Thoracic aorta (tissue), 2 donors: ENCODE measurements at places on chromosomes 16 and 17. TPM values are rescaled to one million over a fixed set of nuclear protein-coding genes. Genes with fewer than 3 reads are reported as not detected.

GRCh38 chr16:59181821-59182420 lies 447.8 kb upstream of the GOT2 start:
- DNase-seq = no peak

DNA sequence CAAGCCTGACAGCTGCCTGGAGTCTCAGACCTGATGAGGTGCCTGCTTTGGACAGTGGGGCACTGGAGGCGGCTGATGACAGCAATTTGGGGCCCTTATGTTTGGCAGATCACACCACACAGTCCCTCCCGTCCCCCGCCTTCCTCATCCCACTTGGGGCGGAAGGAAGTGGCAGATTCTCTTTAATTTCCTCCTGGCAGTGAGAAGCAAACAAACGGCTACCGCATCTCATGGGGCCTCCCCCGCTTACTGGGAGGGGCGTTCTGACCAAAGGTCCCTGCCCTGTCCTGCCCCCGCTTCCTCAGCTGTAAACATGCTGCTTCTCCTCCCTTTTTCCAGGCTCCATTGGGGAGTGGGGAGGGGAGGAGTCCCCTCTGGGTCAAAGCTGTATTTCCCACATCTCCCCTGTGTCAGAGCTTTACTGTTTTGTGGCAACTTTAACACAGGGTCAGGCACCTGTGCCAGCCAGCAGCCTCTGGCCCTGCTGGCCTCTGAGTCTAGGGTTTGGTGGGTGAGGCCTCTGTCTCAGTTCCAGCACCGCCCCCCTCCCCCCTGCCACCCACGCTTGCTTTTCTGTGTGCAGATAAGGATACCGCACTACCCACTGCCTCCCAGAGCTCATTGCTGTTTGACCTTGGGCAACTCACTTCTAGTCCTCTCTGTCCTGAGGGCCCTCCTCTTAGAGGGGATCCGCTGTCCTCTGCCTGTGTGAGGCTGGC lies 5.4 kb upstream of the NFATC3 start:
- DNase-seq = no peak

DNA sequence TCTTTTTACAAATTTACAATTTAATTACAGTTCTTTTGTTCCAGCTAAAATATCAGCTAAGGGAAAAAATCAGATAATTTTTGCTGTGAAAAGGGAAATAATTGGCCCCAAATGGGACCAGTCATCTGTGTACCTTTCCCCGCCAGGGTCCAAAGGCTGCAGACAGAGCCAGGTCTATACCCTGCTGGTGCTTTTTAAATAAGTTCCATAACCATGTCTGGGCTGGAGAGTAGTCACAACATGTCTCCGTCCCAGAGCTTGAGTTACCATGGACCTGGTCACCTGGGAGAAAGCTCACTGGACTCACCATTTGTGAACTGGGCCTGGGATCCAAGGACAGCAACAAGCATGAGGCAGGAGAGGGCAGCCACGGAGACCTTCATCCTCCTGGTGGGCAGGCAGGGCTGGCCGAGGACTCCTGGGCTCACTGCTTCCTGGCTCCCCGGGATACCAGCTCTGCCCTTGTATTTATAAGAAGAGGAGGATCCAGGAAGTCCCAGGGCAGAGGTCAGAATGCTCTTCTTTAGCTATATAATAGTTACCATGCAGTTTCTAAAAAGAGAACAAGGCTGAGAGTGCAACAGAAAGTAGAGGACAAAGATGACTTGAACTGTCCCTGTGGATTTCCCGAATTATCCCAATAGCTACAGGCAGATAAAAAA lies at the start of gene CCL15:
Gene CCL15 (minus strand): TSS at position 444 of the 662 bp plus-strand sequence. CDS start 61 bp downstream, at position 383.
- DNase-seq = no peak

DNA sequence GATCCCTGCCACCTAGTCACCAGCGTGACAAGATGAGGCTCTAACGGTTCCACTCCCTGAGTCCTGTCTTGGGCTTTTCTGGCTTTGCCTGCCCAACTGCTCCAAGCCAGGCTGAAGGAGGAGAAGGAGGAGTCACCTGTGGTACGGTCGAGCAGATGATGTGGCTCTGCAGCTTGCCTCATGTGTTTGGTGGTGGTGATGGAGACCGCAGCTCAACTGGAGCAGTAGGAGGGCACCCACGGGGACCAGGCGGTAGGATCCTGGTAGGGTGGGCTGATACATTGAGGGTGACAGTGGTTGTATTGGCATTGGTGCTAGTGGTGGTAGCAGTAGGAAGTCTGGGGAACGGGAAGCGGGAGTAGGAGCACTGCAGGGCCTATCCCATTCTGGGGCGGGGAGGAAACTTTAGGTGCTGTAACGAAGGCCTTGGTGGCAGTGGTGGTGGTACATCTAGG lies 202.8 kb upstream of the WSB1 start:
- no peak for DNase-seq

DNA sequence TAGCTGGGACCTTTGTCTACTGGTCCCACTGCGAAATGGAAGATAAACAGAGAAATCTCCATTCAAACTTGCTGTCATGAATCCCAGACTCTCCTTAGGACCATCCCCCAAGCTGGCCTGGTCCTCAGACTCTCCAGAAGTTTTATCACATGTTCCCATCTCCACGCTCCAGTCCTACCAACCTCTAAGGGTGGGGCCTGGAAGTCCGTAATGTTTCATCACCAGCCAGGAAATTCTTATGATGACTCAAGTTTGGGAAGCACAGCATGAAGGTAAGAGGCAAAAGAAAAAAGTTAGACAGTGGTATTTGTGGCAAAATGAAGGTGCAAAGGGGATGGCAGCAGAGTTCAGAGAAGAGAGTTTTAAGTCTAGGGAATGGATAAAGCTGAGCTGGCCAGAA lies 52.7 kb downstream of the ZNF18 start:
- DNase-seq = no peak

GRCh38 chr17:76554131-76554530 lies 14.3 kb downstream of the PRCD start:
- no peak for DNase-seq

GRCh38 chr16:88357317-88358022 lies 25.3 kb upstream of the ZNF469 start:
- no peak for DNase-seq

DNA sequence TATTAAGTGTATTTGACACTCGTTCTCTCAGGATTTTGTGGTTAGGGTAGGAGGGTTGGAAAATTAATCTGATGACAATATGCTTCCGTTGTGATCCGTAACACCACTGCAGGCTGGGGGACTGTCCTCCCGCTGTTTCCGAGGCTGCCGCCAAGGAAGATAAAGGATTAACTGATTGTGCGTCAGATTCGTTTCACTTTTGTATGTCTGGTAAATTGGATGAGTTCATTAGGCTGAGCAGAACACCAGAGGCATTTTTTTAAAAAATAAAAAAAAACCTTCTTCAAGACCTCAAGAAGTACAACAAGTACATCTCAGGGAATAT lies 486.7 kb upstream of the SALL1 start:
- DNase-seq = no peak

The HSPB9 gene
- not detected for total RNA-seq

- no peak for DNase-seq
Measured at GRCh38 chr17:71251951-71252350, 868.9 kb upstream of the SOX9 start.

- no peak for DNase-seq
Measured at GRCh38 chr16:59597269-59597668, 863.2 kb upstream of the GOT2 start.

- DNase-seq = no peak
Measured at GRCh38 chr16:27369806-27370205, 32.2 kb upstream of the IL21R start.

DNA sequence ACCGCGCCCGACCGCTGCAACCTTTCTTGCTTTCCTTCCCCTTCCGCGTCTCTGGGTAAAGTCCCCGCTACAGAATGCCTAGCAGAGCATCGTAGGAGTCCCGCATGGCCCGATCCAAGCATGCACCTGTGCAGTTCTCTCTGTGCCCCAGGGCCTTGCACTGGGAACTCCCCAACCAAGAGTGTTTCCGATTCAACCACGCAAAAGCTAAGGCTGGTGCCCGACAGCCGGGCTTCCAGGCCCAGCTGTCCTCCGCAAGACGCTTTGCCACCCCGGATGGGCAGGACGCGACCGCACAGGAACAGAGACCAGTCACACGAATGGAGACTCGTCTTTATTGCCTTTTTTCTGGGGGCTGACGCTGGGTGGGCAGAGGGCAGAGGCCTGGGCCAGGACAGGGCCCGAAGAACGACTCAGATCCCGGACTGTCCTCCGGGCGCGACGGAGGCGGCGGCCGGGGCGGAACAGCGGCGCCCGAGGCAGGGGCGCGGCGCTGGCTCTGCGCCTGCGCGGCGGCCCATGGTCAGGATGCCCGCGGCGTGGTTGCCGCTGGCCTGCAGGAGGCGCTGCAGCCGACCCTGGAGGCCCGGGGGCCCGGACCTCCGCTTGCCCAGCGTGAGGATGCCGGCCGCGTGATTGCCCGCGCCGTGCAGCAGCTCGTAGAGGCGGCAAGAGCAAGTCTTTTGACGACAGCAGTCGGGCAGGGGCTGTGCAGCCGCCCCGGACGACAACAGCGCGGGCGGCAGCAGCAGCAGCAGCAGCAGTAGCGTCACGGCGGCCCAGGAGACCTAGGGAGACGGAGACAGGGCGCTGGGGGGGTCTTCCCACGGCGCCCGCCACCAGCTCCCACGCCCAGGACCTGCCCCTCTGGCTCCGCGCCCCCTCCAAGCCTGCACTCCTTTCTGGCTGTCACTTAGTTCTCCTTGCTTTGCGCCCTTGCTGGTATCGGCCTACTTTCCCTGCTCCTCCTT lies 1.2 kb downstream of the HCRT start:
- DNase-seq = no peak

The CRYM gene
- total RNA-seq = not detected

DNA sequence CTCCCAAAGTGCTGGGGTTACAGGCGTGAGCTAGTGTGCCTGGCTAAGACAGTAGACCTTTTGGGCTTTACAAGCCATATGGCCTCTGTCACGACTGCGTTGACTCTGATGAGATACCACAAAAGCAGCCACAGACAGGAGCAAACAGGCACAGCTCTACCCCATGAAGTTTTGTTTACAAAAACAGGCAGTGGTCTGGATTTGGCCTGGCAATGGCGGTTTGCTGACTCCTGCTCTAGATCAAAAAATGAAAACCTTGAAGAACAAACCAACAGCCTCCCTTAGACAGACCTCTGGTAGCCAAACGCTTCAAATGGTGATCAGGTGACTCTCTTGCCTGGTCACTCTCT lies 20.7 kb downstream of the SLC43A2 start:
- DNase-seq = no peak

DNA sequence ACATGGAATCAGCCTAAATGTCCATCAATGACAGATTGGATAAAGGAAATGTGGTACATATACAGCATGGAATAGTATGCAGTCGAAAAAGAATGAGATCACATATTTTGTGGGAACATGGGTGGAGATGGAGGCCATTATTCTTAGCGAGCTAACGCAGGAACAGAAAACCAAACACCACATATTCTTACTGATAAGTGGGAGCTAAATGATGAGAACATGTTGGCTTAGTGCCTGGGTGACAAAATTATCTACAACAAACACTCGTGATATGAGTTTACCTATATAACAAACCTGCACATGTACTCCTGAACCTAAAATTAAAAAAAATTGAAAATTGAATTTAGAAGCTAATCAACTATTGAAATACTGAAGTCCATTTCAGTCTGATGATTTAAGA lies 6.1 kb downstream of the ANKS4B start:
- no peak for DNase-seq

DNA sequence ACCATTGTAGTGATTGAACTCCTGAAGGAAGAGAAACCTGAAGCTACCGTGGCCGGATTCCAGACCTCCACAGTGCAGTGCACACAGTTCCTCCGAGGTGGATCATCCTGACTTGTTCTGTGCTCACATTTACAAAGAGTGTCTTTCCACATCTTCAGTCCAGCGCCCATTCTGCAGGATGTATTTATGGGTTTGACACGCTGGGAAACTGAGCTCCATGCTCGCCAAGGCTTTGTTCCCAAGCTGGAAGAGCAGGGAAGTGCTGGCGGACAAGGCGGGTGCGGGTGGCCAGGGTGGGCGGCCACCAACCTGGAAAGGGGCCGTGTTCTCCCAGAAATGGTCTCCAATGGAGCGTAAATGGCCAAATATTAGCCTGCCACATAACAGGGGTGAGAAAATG lies 227.9 kb downstream of the IRF8 start:
- no peak for DNase-seq

- DNase-seq = no peak
Measured at GRCh38 chr17:564526-565065, 150.0 kb downstream of the VPS53 start.

- DNase-seq = no peak
Measured at GRCh38 chr16:19808061-19808641, 76.5 kb downstream of the GPRC5B start.

- DNase-seq = no peak
Measured at GRCh38 chr16:11032922-11033291, 88.5 kb downstream of the CLEC16A start.

The TSPAN10 gene
- total RNA-seq = not detected

- no peak for DNase-seq
Measured at GRCh38 chr17:56973520-56973919, 4.4 kb upstream of the SCPEP1 start.

The KRT12 gene
- total RNA-seq = not detected

The UNC13D gene
- total RNA-seq = 13.5 TPM

The RAB37 gene
- 2.2 TPM for total RNA-seq

DNA sequence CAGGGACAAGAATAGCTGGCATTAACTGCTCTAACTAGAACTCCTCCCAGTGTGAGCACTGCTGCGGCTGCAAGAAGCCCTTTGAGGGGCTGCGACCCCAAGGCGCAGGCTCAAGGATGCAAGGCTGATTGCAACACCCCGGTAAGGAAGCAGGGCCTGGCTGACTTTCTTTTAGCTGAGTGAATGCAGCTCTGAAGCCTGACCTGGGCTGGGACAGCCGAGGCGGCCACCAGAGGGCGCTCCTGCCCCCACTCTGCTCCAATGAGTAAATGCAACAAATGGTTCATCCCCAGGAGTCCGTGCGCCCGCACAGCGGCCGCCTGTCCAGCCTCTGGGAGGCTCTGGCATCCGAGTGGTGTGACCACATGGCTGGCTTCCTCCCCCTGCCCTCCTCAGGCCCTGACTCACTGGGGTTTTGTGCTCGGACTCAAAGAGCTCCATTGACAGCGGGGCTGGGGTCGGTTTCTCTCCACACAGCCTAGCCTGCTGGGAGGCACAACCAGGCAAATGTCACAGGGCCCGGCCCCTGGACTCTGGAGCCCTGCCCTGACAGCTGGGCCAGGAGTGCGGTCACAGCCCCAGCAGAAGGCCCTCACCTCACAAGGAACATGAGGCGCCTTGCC lies at the start of gene SMIM5:
Gene SMIM5 (plus strand): TSS at position 572 of the 623 bp plus-strand sequence. CDS start 6,768 bp downstream, outside the sequence.
- peak; percentile 50 for DNase-seq

DNA sequence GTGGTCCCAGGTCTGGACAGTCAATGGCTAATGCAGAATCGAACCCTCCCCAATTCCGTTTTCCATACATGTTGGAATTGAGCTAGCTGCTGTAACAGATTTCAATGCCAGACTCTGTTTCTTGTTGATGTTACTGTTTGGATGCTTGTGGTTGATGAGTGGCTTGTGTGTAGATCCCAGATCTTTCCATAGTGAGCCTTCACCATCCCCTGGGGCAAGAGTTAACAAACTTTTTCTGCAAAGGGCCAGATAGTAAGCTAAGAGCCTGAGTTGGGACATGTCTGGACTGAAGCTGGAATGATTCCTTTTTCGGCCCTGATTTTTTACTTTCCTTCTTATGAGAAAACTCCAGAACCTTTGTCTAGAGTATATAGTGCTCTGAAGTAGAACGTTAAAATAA lies 296.3 kb downstream of the CPPED1 start:
- no peak for DNase-seq

- DNase-seq = no peak
Measured at GRCh38 chr16:82703161-82703560, 76.4 kb downstream of the CDH13 start.

- DNase-seq = no peak
Measured at GRCh38 chr17:30241051-30241450, 5.6 kb upstream of the SLC6A4 start.
